ENCODE measurements at places on chromosomes 5 and 9.

DNA sequence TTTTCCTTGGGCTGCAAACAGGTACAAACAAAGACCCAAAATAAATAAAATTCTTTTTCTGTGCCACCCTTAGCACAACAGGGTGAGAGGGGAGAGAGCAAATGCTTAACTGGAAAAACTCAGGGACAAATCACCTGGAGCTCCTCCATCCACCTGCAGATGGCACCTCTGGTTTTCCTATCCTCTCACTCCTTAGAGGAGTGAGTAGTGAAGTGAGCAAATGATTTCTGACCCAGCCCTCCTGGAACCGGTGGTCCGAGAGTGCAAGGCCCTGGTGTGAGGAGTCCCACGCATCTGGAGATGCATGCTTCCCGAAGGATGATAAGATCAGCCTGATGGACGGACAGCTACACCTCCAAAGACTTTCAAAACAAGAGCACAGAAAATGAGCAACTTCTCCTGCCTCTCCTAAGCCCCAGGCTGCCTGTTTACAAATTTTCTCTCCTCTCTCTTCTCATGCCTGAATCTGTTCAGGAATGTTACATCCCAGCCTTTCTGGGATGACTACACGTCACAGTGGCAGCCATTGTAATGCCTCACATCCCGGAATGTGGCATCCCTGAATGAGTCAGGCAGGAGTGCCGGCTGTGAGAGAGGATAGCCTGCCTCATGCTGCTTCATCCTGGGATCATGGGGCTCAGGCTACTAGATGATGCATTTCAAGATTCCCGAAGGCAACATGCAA lies 86.4 kb downstream of the ADRB2 start:
- peak; percentile 93 for DNase-seq

- no peak for DNase-seq
Observed at GRCh38 chr9:131868766-131869165, 128.9 kb upstream of the RAPGEF1 start.

DNA sequence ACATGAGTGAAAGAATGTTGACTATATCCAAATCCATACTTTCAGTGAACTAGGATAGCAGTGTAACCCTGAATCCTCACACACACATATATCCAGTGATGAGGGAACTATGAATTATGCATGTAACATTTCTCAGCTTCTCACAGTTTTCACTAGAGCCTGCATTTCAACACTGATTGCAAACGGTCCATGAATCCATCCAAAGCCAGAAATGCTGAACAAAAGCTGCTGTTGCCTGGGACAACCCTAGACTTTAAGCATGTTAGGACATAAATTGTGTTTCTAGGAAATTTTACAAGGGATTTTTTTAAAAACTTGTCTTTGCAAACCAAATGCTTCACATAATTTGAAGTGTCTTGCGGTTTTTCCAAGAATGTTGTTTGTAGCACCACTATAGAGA lies 2010.0 kb upstream of the WWC1 start:
- DNase-seq = no peak

DNA sequence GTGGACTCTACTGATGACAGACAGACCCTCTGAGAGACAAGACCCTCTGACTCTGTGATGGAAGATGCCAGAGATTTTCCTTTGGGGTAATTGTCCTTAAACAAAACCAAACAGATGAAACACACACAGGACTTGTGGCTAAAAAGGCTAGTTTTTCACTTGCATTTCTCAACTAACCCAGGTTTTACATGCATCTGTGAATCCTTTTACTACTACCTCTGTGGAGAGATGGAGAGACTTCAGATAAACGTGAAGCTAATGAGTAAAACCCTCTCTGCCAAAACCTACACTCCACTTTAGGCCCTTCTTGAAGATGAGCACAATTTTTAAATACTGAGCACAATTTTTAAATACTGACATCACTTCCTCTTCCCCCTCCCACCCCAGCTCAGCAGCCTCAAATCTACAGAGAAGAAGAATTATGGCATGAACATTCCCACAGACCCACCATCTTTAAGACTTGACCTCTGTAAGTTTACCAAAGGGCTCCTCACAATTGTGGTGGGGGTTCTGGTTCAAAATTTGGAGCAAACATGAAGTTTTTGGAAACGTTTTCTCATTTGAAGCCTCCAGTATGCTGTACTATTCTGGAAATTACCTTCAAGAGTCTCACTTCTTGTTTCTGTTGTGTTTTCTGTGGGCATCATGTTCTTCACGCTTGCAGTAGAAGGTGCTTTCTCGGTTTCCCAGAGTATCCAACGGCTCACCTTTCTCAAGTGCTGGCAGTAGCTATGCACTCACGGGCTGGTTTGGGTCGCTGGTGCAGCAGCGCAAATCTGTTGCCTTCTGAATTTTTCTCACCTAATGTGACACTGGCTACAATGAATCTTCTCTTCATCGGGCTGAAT lies 42.7 kb downstream of the ACER2 start:
- DNase-seq = no peak

GRCh38 chr9:129370770-129371169 lies 192.7 kb upstream of the IER5L start:
- no peak for DNase-seq

GRCh38 chr5:64807520-64807919 lies 38.8 kb downstream of the CWC27 start:
- no peak for DNase-seq

DNA sequence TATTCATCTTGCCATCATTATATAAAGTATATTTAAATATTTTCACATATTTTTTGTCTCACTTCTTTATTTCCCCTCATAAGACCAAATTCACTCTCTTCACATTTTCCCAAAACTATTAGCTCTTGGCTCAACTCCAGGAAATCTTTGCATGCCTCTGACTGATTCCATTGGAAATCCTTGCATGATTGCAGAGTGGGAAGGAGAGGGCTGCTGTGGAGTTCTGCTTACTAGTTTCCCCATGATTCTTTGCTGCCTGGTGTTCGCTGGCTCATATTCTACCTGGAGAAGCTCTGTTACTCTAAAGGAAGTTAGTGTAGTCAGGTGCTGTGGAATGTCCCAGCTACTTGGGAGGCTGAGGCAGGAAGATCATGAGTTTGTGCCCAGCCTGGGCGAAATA lies 41.9 kb downstream of the LIX1 start:
- DNase-seq = no peak

Measured in amniotic stem cell (primary cell).